Glutamatergic neuron (in vitro differentiated cells): ENCODE measurements at places on chromosomes 1 and 21. TPM values are rescaled to one million over a fixed set of nuclear protein-coding genes. Genes with fewer than 3 reads are reported as not detected.

DNA sequence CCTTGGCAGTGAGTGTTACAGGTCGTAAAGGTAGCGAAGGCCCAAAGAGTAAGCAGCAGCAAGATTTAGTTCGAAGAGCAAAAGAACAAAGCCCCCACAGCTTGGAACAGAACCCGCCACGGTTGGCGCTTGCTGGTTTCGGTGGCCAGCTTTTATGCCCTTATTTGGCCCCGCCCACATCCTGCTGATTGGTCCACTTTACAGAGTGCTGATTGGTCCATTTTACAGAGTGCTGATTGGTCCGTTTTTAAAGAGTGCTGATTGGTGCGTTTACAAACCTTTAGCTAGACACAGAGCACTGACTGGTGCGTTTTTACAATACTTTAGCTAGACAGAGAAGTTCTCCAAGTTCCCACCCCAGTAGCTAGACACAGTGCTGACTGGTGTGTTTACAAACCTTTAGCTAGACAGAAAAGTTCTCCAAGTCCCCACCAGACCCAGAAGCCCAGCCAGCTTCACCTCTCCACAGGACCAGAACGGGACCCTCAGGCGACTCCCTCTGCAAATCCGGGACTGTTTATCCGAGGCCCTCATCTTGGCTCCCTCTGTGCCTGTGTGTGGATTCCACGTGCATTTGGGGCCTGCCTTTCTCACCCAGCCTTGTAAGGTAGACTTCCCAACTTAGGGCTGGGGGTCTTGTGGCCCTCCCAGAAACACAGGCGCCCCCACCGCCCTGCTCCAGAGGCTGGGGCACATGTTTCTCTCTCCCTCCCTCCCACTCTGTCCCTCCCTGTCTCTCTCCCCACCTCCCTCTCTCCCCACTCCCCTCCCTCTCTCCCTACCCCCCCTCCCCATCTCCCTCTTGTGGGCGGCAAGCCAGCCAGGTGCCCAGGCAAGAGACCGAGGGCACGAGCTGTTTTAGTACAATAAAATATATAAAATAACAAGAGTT is 12.6 kb downstream of the FTCD start:
- H3K36me3 ChIP-seq: peaks cover 4% of the 10 kb centered on the region
- H3K27me3 ChIP-seq: peaks cover 14% of the 10 kb centered on the region
- no peak overlapping the region for H3K27ac ChIP-seq
- no peak overlapping the region for H3K4me3 ChIP-seq

DNA sequence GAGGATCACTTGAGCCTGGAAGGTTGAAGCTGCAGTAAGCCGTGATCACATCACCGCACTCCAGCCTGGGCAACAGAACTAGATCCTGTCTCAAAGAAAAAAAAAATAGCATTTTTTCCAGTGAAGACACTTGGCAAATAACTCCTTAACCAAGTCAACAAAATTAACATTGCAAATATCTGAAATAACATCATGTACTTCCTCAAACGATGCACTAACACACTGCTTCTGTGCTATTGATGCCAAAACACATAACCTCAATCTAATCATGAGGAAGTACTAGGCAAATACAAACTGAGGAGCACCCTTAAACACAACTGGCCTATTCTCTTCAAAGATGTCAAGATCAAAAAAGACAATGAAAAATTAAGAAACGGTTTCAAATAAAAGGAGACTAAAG is 32.3 kb downstream of the PABPC4 start:
- no peaks in the 10 kb centered on the region for H3K36me3 ChIP-seq
- H3K4me3 ChIP-seq: no peak overlapping the region
- H3K27ac ChIP-seq: no peak overlapping the region
- DNase-seq: no peak
- no peaks in the 10 kb centered on the region for H3K4me1 ChIP-seq

DNA sequence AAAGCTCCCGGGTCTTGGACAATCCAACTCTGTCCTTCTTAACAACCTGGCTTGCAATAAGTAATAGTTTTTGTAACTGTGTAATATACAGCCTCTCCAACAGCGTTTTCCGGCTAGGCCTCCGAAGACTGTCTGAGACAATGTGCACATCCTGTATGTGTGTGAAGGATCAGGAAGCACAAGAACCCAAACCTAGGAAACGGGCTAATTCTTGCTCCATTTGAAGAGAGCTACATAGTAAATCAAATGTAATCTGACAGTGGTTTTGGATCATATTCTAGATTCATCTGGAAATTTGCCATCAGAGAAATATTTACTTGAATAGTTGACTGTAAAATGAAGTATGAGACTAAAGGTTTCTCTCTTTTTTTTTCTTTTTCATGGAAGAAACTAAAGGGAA is 1.2 kb downstream of the GPR52 start:
- H3K27me3 ChIP-seq: no peaks in the 10 kb centered on the region
- no peaks in the 10 kb centered on the region for H3K4me1 ChIP-seq
- no peak overlapping the region for H3K4me3 ChIP-seq
- no peaks in the 10 kb centered on the region for H3K36me3 ChIP-seq
- no peak overlapping the region for H3K27ac ChIP-seq
- DNase-seq: no peak

- peak overlapping the region; percentile 86 for H3K27ac ChIP-seq
- peaks cover 8% of the 10 kb centered on the region for H3K4me1 ChIP-seq
- H3K27me3 ChIP-seq: peaks cover 6% of the 10 kb centered on the region
- H3K4me3 ChIP-seq: peak overlapping the region; percentile 61
Observed at GRCh38 chr21:46041183-46041582, 56.7 kb upstream of the COL6A2 start.

- no peak for DNase-seq
- no peak overlapping the region for H3K4me3 ChIP-seq
- no peak overlapping the region for H3K27ac ChIP-seq
- H3K27me3 ChIP-seq: no peaks in the 10 kb centered on the region
Observed at GRCh38 chr1:217590598-217590997, 40.3 kb downstream of the GPATCH2 start.

Gene CFHR5
- not detected for total RNA-seq

Gene FAM151A
- not detected for total RNA-seq

Gene TMPRSS15
- not detected for total RNA-seq

DNA sequence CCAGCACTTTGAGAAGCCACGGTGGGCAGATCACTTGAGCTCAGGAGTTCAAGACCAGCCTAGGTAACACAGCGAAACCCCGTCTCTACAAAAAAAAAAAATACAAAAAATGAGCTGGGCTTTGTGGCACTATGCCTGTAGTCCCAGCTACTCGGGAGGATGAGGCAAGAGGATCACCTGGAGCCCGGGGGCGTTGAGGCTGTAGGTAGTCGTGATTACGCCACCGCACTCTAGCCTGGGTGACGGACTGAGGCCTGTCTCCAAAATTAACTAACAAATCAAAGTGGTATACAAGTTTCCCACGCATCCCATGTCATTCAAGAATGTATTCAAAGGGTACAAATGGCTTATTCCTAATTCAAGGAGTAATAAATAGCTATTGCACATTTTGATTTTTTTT is 2.4 kb downstream of the AUNIP start:
- DNase-seq: no peak
- H3K36me3 ChIP-seq: no peaks in the 10 kb centered on the region
- H3K27me3 ChIP-seq: peaks cover 5% of the 10 kb centered on the region
- no peak overlapping the region for H3K4me3 ChIP-seq
- no peak overlapping the region for H3K27ac ChIP-seq

DNA sequence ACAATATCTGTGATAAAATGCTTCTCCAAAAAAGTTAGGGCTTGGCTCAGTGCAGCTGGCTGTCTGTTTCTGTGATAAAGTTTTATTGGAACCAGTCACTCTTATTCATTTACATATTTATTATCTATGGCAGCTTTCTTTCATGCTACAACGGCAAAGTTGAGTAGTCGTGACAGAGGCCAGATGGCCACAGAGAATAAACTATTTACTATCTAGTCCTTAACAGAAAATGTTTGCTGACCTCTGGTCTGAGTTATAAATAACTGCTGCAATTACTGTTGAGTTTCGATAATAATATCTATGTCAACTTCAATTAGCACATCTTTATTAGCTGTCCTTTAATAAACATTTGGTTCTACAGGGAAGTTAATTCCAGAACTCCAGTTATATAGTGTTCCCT is 180.2 kb upstream of the RUNX1 start:
- no peak for DNase-seq
- no peak overlapping the region for H3K4me3 ChIP-seq
- H3K27ac ChIP-seq: no peak overlapping the region
- H3K36me3 ChIP-seq: no peaks in the 10 kb centered on the region
- H3K27me3 ChIP-seq: no peaks in the 10 kb centered on the region

Gene LORICRIN
- not detected for total RNA-seq

Gene GPR153
- 174 TPM for total RNA-seq

GRCh38 chr1:32127409-32128198 is 19.7 kb downstream of the KPNA6 start:
- H3K27me3 ChIP-seq: no peaks in the 10 kb centered on the region
- no peak overlapping the region for H3K4me3 ChIP-seq
- H3K4me1 ChIP-seq: peaks cover 14% of the 10 kb centered on the region
- no peak overlapping the region for H3K27ac ChIP-seq
- no peak for DNase-seq
- H3K36me3 ChIP-seq: no peaks in the 10 kb centered on the region

GRCh38 chr1:205346956-205347574 is 9.7 kb downstream of the KLHDC8A start:
- H3K36me3 ChIP-seq: no peaks in the 10 kb centered on the region
- H3K4me3 ChIP-seq: no peak overlapping the region

- no peaks in the 10 kb centered on the region for H3K36me3 ChIP-seq
- peak overlapping the region; percentile 52 for H3K27ac ChIP-seq
- no peak for DNase-seq
Observed at GRCh38 chr1:109263234-109263596, 13.9 kb downstream of the CELSR2 start.

Gene NPR1
- not detected for total RNA-seq

DNA sequence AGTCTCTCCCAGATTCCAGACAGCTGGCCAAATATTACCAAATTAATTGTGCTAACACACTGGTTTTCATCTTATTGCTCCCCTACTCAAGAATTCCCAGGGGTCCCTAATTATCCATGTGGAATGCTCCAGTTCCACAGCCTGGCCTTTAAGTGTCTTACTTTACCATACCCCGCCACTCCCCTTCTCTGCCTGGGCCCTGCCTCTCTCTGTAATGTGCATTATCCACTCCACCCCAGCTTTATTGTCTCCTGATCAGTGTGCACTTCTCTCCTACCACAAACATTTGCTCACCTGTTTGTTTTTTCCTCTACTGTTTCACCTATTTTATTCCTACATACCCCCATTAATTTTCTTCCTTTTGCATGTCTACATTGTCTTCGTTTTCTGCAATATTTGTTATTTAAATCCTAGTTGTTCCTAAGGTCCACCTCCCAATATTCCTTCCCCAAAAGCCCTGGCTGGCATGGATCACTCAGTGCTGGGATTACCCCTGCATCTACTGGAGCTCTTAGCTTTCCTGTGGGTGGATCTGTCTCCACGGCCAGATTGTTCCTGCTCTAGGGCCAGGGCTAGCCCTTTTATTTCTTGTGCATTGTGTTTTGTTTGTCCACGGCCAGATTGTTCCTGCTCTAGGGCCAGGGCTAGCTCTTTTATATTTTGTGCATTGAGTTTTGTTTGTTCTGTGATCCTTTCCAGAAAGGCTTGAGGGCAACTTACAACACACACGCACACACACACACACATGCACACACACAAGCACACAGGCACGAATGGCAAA is 33.4 kb upstream of the ATP1B1 start:
- no peak overlapping the region for H3K27ac ChIP-seq
- no peak overlapping the region for H3K4me3 ChIP-seq
- H3K4me1 ChIP-seq: peaks cover 12% of the 10 kb centered on the region
- DNase-seq: no peak
- no peaks in the 10 kb centered on the region for H3K36me3 ChIP-seq
- peaks cover 5% of the 10 kb centered on the region for H3K27me3 ChIP-seq

DNA sequence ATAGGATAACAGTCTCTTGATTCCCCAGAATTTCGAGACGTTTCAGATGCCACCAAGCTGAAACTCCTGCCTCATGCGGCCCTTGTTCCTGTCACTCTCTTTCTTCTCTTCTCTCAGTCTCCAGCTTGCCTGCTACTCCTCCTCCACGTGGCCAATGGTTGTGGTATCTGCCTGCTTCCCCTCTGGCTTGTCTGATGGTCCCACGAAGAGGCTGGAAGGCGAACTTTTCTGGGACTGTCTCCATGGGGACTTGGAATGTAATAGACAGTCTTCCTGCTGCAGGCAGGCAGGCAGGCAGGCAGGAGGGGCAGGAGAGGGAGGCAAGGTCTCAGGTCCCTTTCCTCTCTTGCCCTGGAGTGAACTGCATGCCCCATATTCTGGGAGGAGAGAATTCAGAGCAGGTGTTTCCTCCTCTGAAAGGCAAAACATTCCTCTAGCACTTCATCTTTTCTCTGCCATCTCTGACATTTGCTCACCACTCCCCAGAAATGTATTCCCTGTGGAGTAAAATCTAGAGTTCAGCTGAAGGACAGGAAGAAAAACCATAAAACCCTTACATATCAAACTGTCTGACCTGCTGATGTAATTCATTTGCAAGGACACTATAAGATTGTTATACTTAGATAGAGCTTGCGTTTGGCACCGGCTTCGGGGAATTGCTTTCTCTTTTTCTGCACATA is 64.1 kb upstream of the GNG12 start:
- no peaks in the 10 kb centered on the region for H3K4me1 ChIP-seq
- H3K4me3 ChIP-seq: no peak overlapping the region
- no peak for DNase-seq
- H3K27ac ChIP-seq: no peak overlapping the region
- no peaks in the 10 kb centered on the region for H3K27me3 ChIP-seq
- no peaks in the 10 kb centered on the region for H3K36me3 ChIP-seq

- no peak overlapping the region for H3K27ac ChIP-seq
- no peak for DNase-seq
- peaks cover 2% of the 10 kb centered on the region for H3K4me1 ChIP-seq
- peaks cover 4% of the 10 kb centered on the region for H3K27me3 ChIP-seq
- no peak overlapping the region for H3K4me3 ChIP-seq
Observed at GRCh38 chr21:45829668-45830067, 151.9 kb upstream of the COL6A1 start.

Gene CD52
- total RNA-seq: 2.8 TPM

Gene PTPN22
- not detected for total RNA-seq

GRCh38 chr1:171912509-171913175 is 71.3 kb downstream of the DNM3 start:
- H3K27ac ChIP-seq: no peak overlapping the region
- no peak for DNase-seq
- H3K4me3 ChIP-seq: no peak overlapping the region
- H3K36me3 ChIP-seq: no peaks in the 10 kb centered on the region
- peaks cover 5% of the 10 kb centered on the region for H3K4me1 ChIP-seq

Gene FCN3
- total RNA-seq: not detected

GRCh38 chr1:59156526-59157199 is 140.2 kb upstream of the FGGY start:
- H3K27me3 ChIP-seq: peaks cover 2% of the 10 kb centered on the region
- no peak for DNase-seq
- no peak overlapping the region for H3K4me3 ChIP-seq
- no peak overlapping the region for H3K27ac ChIP-seq
- H3K4me1 ChIP-seq: peaks cover 5% of the 10 kb centered on the region
